ENCODE measurements at places on chromosomes 6 and 20. TPM values are rescaled to one million over a fixed set of nuclear protein-coding genes. Genes with fewer than 3 reads are reported as not detected.

DNA sequence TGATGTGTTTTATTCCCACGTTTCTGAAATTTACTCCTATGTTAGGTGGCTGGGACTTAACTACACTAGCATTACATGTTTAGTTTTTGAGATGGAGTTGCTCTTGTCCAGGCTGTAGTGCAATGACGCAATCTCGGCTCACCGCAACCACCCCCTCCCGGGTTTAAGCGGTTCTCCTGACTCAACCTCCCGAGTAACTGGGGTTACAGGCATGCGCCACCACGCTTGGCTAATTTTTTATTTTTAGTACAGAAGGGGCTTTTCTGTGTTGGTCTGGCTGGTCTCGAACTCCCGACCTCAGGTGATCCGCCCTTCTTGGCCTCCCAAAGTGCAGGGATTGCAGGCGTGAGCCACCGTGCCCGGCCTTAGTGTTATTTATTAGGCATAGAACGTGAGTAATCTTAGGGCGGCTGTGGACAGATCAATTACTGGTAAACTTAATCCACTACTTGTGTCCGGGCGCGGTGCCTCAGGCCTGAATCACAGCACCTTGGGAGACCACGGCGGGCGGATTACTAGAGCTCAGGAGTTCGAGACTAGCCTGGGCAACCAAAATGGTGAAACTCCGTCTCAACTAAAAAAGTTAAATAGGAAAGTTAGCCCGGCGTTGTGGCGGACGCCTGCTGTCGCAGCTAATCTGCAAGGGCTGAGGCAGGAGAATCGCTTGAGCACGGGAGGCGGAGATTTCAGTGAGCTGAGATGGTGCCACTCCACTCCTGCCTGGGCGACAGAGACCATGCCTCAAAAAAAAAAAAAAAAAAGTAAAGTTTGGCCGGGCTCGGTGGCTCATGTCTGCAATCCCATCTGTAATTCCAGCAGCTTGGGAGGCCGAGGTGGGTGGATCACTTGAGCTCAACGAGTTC lies 123.7 kb upstream of the BTN3A2 start:
- no peaks in the 10 kb centered on the region for H3K27me3 ChIP-seq
- H3K4me3 ChIP-seq: no peak overlapping the region
- H3K27ac ChIP-seq: no peak overlapping the region
- no peak for DNase-seq

MAP3K4 gene
- total RNA-seq: 20.0 TPM

- H3K27ac ChIP-seq: no peak overlapping the region
- H3K27me3 ChIP-seq: no peaks in the 10 kb centered on the region
- DNase-seq: no peak
- no peak overlapping the region for H3K4me3 ChIP-seq
- H3K4me1 ChIP-seq: no peaks in the 10 kb centered on the region
Observed at GRCh38 chr6:97438011-97438671, 155.1 kb upstream of the MMS22L start.

DNA sequence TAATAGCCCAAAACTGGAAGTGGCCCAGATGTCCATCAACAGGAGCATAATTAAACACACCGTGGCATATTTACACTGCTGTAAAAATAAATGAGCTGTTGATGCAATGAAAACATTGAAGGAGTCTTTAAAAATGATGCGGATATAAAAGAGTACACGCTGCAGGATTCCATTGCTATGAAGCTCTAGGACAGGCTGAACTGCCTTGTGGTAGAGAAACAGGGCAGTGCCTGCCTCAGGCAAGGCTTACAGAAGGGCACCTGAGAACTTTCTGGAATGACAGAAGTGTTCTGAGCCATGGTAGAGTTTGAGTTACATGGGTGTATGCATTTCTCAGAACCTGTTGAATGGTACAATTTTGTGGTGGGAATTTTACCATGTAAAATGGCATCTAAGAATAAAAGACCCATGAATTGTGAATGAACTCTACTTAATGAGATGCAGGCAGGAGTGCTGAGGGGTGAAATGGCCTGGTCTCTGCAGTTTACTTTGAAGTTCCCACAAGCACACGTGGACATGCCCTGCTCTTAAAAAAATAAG lies 45.3 kb upstream of the RIN2 start:
- H3K36me3 ChIP-seq: no peaks in the 10 kb centered on the region

CYP21A2 gene
- not detected for total RNA-seq

DAAM2 gene
- total RNA-seq: not detected

PAK5 gene
- not detected for total RNA-seq

DNA sequence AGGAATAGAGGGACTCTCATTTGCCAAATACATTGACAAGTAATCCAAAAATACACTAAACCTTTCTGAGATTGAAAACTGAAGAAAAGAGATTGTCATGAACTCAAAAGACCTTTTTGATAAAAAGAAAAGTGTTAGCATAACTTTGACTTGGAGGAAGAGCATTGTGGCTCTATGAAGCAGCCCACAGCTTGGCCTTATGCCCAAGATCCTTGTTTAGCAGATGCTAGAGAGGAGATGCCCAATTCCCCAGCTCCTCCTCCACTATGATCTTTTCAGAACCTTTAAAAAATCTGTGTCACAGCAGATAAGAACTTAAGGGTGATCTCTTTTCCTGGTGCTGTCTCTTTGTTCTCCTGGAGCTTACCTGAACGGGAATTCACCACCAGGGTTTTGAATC lies 35.8 kb upstream of the IGF2R start:
- no peaks in the 10 kb centered on the region for H3K36me3 ChIP-seq
- peaks cover 63% of the 10 kb centered on the region for H3K27me3 ChIP-seq
- no peak overlapping the region for H3K27ac ChIP-seq
- no peak for DNase-seq
- no peaks in the 10 kb centered on the region for H3K4me1 ChIP-seq
- H3K4me3 ChIP-seq: no peak overlapping the region

GRCh38 chr20:1805161-1805581 lies 90.0 kb upstream of the SIRPA start:
- H3K36me3 ChIP-seq: no peaks in the 10 kb centered on the region
- no peaks in the 10 kb centered on the region for H3K27me3 ChIP-seq
- H3K4me1 ChIP-seq: peaks cover 37% of the 10 kb centered on the region

- H3K27ac ChIP-seq: no peak overlapping the region
- no peak for DNase-seq
- no peaks in the 10 kb centered on the region for H3K36me3 ChIP-seq
- no peak overlapping the region for H3K4me3 ChIP-seq
- no peaks in the 10 kb centered on the region for H3K4me1 ChIP-seq
- H3K27me3 ChIP-seq: no peaks in the 10 kb centered on the region
Observed at GRCh38 chr20:10681494-10681893, 7.7 kb upstream of the JAG1 start.

SYCP2L gene
- total RNA-seq: 12.6 TPM

- no peak overlapping the region for H3K4me3 ChIP-seq
- no peak overlapping the region for H3K27ac ChIP-seq
- no peaks in the 10 kb centered on the region for H3K27me3 ChIP-seq
- DNase-seq: no peak
- H3K36me3 ChIP-seq: no peaks in the 10 kb centered on the region
- H3K4me1 ChIP-seq: no peaks in the 10 kb centered on the region
Observed at GRCh38 chr20:37395921-37396415, 50.0 kb downstream of the SRC start.

DNA sequence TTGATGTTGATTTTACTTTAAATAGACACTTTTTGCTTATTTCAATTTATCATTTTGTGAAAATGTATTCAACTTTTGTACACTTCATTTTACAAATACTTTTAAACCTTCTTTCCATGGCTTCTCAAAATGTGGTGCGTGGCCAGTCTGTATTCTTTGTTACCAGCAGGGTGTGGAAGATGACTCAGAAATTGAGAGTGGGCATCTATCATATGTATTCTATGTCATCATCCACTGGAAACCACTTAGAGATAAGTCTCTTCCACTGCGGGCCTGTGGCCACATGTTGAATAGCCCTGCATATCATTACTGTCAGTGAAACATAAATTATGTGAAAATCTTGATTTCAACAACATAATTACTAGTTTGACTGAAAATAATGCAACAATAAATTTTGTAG lies 52.6 kb upstream of the MC3R start:
- peaks cover 9% of the 10 kb centered on the region for H3K27me3 ChIP-seq
- no peak overlapping the region for H3K27ac ChIP-seq
- H3K4me3 ChIP-seq: no peak overlapping the region
- H3K4me1 ChIP-seq: no peaks in the 10 kb centered on the region
- DNase-seq: no peak

TAF11 gene
- total RNA-seq: 27.2 TPM

Data from PC-9 (cell line).